T-helper 17 cell (primary cell): ENCODE measurements at places on chromosomes 16 and 17. TPM values are rescaled to one million over a fixed set of nuclear protein-coding genes. Genes with fewer than 3 reads are reported as not detected.

The SNAI3 gene
- total RNA-seq = 10.2 TPM

DNA sequence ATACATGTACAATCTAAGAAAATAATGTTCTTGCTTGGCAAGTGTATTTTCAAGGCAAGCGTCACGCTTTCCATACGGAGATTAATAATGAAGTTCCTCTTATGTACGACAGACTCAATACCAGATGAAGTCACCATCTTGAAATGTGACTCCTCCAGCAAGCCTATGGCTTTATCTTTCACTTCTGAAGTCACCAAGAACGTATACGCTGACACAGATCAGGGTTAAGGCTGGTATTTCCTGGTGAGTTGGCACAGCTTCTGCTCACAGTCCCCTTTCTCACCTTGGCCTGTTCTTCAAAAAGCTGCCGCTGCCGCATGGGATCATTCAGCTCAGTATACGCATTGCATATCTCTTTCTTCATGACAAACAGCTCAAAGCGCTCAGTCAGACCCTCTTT lies 6.1 kb upstream of the ADAT1 start:
- peaks cover 40% of the 10 kb centered on the region for H3K4me1 ChIP-seq
- H3K4me3 ChIP-seq = peak overlapping the region; percentile 60
- H3K27me3 ChIP-seq = no peaks in the 10 kb centered on the region
- peak overlapping the region; percentile 95 for H3K27ac ChIP-seq
- no peak for DNase-seq

- no peak overlapping the region for H3K27ac ChIP-seq
- no peak for DNase-seq
- H3K4me3 ChIP-seq = no peak overlapping the region
- H3K4me1 ChIP-seq = peaks cover 18% of the 10 kb centered on the region
- H3K27me3 ChIP-seq = no peaks in the 10 kb centered on the region
These were observed 3.8 kb downstream of the CBX4 start for GRCh38 chr17:79835470-79835899.

The TLCD3B gene
- not detected for total RNA-seq

The RND2 gene
- 0.12 TPM for total RNA-seq

DNA sequence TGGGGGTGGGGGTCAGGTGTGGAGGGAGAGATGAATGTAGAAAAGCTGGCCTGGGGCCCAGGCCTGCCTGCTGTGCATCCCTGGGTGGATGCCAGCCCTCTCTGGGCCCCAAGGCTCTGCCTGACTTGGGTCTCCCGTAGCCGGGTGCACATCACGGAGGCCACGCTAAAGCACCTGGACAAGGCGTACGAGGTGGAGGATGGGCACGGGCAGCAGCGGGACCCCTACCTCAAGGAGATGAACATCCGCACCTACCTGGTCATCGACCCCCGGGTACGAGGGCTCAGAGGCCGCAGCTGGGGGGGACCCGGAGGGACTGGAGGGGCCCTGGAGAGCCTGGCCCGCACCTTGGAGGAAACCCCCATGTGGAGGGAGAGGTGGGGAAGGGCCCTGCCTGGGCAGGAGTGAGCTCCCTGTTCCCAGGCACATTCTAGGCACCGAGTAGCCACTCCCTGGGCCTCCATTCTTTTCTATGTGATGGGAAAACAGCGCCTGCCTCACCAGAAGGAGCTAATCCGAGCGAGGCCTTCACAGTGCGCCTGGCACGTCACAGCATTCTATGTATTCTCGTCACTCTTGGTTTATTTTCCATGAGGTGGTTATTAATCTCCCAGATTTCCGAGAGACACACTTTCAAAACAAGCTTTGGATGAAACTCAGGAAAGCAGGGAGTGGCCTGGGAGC lies 34.7 kb downstream of the ADCY7 start:
- H3K27ac ChIP-seq = peak overlapping the region; percentile 29
- no peak overlapping the region for H3K4me3 ChIP-seq
- peaks cover 2% of the 10 kb centered on the region for H3K4me1 ChIP-seq
- H3K36me3 ChIP-seq = peaks cover 2% of the 10 kb centered on the region
- H3K27me3 ChIP-seq = no peaks in the 10 kb centered on the region

The ARHGAP27 gene
- total RNA-seq = 55.4 TPM

GRCh38 chr17:37024181-37024637 lies 75.5 kb downstream of the AATF start:
- H3K36me3 ChIP-seq = peaks cover 9% of the 10 kb centered on the region
- peak overlapping the region; percentile 89 for H3K27ac ChIP-seq
- DNase-seq = no peak

- no peaks in the 10 kb centered on the region for H3K4me1 ChIP-seq
- no peak overlapping the region for H3K4me3 ChIP-seq
- peak overlapping the region; percentile 9 for H3K27ac ChIP-seq
- H3K36me3 ChIP-seq = peaks cover 2% of the 10 kb centered on the region
- no peaks in the 10 kb centered on the region for H3K27me3 ChIP-seq
These were observed 88.2 kb upstream of the HAS3 start for GRCh38 chr16:69017036-69017783.

DNA sequence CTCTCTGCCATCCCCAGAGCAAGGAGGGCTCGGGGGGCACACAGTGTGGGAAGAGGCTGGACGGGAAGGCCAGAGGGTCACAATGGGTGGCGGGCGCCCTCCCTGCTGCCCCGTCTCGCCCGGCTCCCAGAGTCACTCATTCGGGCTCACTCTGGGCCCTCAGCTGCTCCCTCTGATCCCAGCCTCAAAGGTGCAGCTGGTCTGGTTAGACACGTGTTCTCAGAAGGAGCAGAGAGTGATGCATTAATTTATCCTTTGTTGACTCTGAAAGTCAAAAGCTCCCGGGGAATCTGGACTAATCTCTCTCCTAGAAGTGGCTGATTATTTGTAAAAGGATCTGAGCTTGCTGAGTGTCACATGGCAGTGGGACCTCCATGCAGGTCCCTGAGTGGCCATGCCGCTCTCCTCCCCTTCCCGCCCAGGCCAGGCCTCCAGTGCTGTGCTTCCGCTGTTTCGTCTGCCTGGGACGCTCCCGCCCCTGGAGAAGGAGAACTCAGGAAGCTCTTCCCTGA lies 87.5 kb downstream of the SEC14L1 start:
- no peaks in the 10 kb centered on the region for H3K27me3 ChIP-seq
- DNase-seq = no peak
- no peak overlapping the region for H3K4me3 ChIP-seq
- H3K4me1 ChIP-seq = no peaks in the 10 kb centered on the region

DNA sequence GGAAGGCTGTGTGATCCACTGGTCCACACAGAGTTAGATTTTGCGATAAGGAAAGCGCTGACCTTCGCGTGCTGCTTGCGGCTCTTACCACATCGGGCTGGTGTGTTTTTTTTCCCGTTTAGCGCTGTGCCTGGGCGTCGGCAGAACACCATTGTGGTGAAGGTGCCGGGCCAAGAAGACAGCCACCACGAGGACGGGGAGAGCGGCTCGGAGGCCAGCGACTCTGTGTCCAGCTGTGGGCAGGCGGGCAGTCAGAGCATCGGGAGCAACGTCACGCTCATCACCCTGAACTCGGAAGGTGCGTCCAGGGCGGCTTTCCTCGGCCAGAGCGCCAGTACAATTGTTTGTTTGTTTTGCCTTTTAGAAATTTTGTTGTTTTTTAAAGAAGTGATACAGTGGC lies 54.7 kb downstream of the BANP start:
- no peak for DNase-seq
- H3K4me3 ChIP-seq = no peak overlapping the region
- no peaks in the 10 kb centered on the region for H3K27me3 ChIP-seq
- H3K36me3 ChIP-seq = peaks cover 3% of the 10 kb centered on the region
- H3K4me1 ChIP-seq = peaks cover 10% of the 10 kb centered on the region

The CRYBA1 gene
- total RNA-seq = not detected

The FSCN2 gene
- total RNA-seq = 0.65 TPM

The DOC2B gene
- 0.40 TPM for total RNA-seq

GRCh38 chr17:78753316-78754250 lies 28.5 kb downstream of the CYTH1 start:
- peak overlapping the region; percentile 70 for H3K4me3 ChIP-seq
- H3K27me3 ChIP-seq = no peaks in the 10 kb centered on the region
- no peak for DNase-seq
- no peaks in the 10 kb centered on the region for H3K36me3 ChIP-seq

DNA sequence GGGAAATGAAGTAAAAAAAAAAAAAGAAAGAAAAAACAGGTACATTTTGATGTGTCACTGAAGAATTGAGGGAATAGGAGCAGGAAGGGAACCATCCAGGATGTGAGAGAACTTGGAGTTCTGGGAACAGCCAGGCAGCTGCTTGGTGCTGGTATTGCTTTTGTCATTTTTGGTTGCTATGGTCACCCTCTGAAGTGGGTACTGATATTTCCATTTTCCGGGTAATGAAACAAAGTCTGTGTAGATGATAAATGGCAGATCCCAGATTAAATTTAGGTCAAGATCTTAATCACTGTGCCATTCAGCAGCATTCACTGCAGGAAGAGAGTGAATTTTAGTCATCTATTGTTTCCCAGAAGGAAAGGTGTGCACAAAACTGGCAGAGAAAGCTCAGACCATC lies 93.6 kb downstream of the ABCA8 start:
- DNase-seq = no peak
- no peak overlapping the region for H3K4me3 ChIP-seq
- no peak overlapping the region for H3K27ac ChIP-seq
- H3K4me1 ChIP-seq = no peaks in the 10 kb centered on the region

DNA sequence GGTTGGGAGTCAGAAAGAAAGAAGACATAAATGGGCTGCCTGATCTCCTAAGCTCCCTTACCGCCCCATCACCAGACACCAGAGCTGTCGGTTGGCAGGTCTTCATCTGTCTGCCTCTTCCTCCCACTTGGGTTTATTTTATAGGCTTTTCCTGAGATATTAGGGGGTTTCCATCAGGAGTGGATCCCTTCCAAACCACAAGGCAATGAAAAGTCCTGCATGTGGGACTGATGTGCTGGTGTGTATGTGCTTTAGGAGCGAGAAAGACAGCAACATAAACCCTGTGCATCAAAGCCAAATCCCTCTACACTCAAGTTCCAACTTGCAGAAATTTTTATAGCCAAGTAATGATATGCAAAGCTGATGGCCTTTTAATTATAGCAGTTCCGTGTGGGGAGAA lies 389.5 kb downstream of the SLC39A11 start:
- no peaks in the 10 kb centered on the region for H3K27me3 ChIP-seq
- no peaks in the 10 kb centered on the region for H3K36me3 ChIP-seq
- H3K27ac ChIP-seq = no peak overlapping the region
- H3K4me3 ChIP-seq = no peak overlapping the region
- no peaks in the 10 kb centered on the region for H3K4me1 ChIP-seq
- DNase-seq = no peak

- no peak for DNase-seq
- H3K4me1 ChIP-seq = peaks cover 7% of the 10 kb centered on the region
- H3K36me3 ChIP-seq = peaks cover 7% of the 10 kb centered on the region
- no peaks in the 10 kb centered on the region for H3K27me3 ChIP-seq
- H3K4me3 ChIP-seq = no peak overlapping the region
- no peak overlapping the region for H3K27ac ChIP-seq
These were observed 17.8 kb downstream of the MPHOSPH6 start for GRCh38 chr16:82152196-82152595.

DNA sequence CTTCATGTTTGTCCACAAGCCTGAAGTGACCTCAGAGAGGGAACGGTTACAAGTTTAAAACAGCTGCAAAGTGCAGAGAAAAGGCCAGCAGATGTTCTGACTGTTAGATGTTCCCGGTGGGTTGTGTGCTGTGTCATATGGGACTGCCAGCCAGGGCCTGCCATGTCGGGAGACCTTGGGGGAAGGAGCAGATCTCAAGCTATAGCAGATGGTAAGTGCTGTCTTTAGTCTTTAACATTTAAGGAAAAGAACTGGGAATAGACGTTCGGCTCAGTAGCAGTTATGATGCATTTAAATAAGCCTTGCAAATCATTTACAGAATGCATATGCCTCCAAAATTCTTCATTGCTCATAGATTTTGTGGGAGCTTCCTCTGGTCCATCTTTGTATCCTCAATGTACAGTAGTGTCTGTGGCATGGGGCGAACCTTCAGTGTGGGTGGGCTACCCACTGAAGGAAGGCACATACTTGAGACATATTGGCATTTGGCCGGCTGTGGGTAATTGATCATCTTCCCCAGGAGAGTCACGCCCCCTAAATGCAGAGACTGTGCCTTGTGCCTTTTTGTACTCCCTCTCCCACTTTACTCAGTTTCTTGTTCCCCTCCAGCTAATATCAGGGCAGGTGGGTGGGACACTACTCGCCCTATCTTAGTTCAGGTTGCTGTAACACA lies 131.9 kb downstream of the NPIPB5 start:
- no peak for DNase-seq
- H3K4me3 ChIP-seq = no peak overlapping the region
- no peaks in the 10 kb centered on the region for H3K27me3 ChIP-seq
- H3K27ac ChIP-seq = no peak overlapping the region
- no peaks in the 10 kb centered on the region for H3K4me1 ChIP-seq

The OTOP2 gene
- not detected for total RNA-seq

GRCh38 chr17:16551878-16552636 lies 16.9 kb downstream of the ZNF287 start:
- DNase-seq = no peak
- no peak overlapping the region for H3K27ac ChIP-seq
- peaks cover 4% of the 10 kb centered on the region for H3K36me3 ChIP-seq
- H3K4me1 ChIP-seq = no peaks in the 10 kb centered on the region
- no peaks in the 10 kb centered on the region for H3K27me3 ChIP-seq
- H3K4me3 ChIP-seq = no peak overlapping the region

DNA sequence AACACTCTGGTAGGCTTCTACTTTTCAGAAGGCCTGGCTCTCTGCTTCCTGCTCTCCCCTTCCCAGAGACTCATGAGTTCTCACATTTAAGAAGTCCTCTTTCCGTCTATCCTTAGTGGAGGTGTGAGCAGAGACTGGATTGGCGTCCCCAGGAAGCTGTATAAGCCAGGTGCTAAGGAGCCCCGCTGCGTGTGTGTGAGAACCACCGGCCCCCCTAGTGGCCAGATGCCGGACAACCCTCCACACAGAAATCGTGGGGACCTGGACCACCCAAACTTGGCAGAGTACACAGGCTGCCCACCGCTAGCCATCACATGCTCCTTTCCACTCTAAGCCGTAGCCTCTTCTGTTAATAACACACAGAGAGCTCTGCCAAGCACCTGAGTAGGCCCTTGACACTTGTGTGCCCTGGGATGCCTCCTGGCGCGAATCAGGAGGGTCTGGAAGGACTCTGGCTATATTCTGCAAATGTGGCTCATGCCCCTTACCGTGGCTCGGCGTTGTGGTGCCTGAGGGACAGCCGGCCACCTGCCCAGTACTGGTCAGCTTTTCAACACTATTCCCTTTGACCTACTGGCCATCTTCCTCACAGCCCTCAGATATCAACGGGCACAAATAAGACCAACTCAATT lies 13.9 kb downstream of the CYB5D2 start:
- H3K4me1 ChIP-seq = peaks cover 21% of the 10 kb centered on the region
- peaks cover 25% of the 10 kb centered on the region for H3K36me3 ChIP-seq
- H3K27ac ChIP-seq = no peak overlapping the region
- no peak overlapping the region for H3K4me3 ChIP-seq

The DNAH9 gene
- not detected for total RNA-seq

- H3K27me3 ChIP-seq = no peaks in the 10 kb centered on the region
- peak overlapping the region; percentile 94 for H3K4me3 ChIP-seq
- peaks cover 2% of the 10 kb centered on the region for H3K36me3 ChIP-seq
These were observed 843 bp downstream of the ZNF174 start for GRCh38 chr16:3401719-3402397.

The HSD11B2 gene
- not detected for total RNA-seq

GRCh38 chr16:47970291-47970931 lies 185.4 kb downstream of the ABCC12 start:
- H3K27ac ChIP-seq = no peak overlapping the region
- no peak overlapping the region for H3K4me3 ChIP-seq
- DNase-seq = no peak
- H3K27me3 ChIP-seq = no peaks in the 10 kb centered on the region
